ENCODE measurements at places on chromosomes 11 and 22.

GRCh38 chr11:1622086-1622485 is at the start of gene KRTAP5-4:
Gene KRTAP5-4 (minus strand): TSS chr11:1622138. CDS start chr11:1622093, 45 bp downstream.
- DNase-seq = no peak

DNA sequence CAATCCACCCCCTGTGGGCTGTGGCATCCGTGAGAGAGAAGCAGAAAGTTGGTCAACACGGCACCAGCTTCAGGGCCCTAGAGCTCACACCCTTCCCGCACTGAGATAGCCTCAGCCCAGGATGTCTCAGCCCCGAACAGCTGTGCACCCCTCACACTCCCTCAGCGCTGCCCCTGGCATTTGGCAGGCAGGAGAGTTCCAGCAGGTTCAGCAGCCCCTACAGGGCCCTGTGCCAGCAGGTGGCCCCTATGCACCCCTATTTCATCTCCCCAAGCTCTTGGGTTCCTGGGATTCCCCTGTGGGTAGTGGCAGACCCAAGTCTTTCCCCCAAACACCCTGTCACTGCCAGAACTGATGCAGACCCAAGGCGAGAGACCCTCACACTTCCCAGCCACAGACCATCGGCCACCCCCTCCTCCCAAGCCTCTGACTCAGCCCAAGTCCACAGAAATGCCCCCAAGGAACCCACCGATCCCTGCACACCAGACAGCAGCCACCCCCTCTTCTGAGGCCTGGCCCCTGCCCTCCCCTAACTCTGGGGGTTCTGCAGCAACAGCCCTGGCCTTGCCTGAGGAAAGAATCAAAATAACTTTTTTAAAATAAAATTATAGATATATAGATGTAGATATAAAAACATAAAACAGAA is 183.6 kb downstream of the IGLL1 start:
- no peak for DNase-seq

- no peak for DNase-seq
Observed at GRCh38 chr11:106765469-106766258, 252.6 kb downstream of the GUCY1A2 start.

- no peak for DNase-seq
Observed at GRCh38 chr11:133525976-133526375, 6.3 kb downstream of the OPCML start.

GRCh38 chr11:77086521-77087472 is 15.8 kb upstream of the OMP start:
- no peak for DNase-seq

GRCh38 chr22:19607192-19608002 is 83.2 kb upstream of the CLDN5 start:
- peak; percentile 44 for DNase-seq

Measured in kidney capillary endothelial cell (primary cell).